ENCODE measurements at places on chromosomes 6 and 20.

- no peak for DNase-seq
These were observed 46.8 kb upstream of the BHLHE23 start for GRCh38 chr20:63053432-63054102.

- DNase-seq, result no peak
These were observed 712.1 kb upstream of the AGPAT4 start for GRCh38 chr6:161985876-161986423.

- no peak for DNase-seq
These were observed 462.6 kb downstream of the HDGFL1 start for GRCh38 chr6:23031986-23032385.

DNA sequence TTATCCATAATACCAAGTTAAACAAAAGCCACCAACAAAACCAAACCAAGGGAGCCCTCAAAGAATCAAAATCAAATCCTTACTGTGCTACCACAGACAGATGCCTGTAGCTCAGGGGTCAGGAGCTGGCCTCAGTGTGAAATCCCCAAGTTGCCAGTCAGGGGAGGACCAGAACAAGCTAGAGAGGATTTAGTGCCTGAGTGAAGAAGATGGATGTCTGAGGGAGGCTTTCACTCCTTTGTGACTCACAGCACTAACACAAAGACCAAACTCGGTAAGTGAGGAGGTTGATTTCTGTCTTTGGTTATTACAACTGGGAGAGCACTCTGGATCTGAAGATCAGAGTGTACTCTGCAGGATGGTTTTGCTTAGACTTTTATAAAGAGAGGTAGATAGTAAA lies 189.9 kb upstream of the ZNF184 start:
- no peak for DNase-seq

- DNase-seq, result no peak
These were observed 304.4 kb upstream of the PLCB4 start for GRCh38 chr20:8764344-8764962.

DNA sequence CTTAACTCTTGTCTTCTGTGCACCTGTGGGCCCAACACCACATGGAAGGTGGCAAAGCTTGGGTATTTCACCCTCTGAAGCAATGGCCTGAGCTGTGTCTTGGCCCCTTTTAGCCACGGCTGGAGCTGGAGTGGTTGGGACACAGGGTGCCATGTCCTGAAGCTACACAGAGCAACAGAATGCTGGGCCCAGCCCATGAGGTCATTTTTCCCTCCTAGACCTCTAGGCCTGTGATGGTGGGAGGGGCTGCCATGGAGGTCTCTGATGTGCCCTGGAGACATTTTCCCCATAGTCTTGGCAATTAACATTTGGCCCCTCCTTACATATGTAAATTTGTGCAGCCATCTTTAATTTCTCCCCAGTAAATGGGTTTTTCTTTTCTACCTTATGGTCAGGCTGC lies 620.8 kb downstream of the RFPL4B start:
- DNase-seq, result no peak

DNA sequence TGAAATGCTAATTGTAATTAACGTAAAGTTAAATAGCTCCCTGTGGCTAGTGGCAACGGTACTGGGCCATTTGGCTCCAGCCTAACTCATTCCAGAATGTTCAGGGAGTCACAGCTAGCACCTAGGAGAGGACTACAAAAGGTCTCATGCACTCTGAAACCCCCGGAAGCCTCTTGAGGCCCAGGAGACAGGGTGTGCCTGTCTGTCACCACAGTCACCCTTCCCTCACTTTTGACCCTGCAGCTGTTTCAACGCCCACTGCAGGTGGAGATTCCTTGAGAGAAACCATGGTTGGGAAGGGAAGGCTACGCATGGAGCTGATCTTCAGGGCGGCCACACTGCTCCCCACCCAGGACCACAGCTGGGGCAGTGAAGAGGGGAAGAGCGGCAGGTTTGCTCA lies 58.6 kb downstream of the SULF2 start:
- no peak for DNase-seq

DNA sequence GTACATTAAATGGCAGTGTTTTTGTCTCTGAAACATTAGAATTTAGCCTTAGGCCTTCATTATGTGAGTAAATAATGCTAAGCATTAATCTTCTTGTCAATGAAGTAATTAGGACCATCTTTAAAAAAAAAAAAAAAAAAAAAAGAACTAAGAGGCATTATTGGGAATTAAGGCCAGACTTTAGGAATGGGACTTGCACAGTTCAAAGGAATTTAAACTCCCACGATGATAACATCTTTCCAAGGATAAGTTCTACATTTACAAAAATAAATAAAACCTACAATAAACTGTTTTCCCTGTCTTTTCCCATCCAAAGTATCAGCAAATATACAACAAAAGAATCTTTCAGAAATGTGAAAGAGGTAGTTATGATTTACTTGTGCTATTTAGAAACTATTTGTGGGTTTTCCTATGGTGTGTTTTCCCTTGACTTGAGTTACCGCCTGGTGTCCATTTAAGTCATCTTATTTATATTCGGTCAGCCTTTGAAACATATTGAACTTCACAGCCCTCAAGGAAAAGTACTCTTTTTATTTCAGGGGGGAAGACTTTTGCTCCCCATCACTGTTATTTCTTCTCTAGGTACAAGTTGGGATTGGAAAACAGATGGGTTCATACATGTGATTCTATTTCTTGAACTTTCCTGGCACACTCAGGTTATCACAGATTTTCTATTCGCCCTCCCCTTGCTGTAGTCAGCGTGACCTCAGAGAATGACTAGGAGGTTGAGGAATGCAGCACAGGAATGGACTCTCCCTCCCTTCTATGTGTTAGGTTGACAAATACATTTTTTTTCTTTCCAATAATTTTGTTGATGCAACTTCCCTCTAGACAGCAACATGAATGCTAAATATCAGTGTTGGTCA lies 13.6 kb downstream of the STMND1 start:
- DNase-seq, result no peak

GRCh38 chr20:33251496-33251895 lies 15.7 kb downstream of the BPIFA1 start:
- DNase-seq, result no peak

GRCh38 chr6:157981395-157982101 lies at the start of gene SYNJ2:
SYNJ2 (plus strand) TSS chr6:157981863; CDS start chr6:157981962, 99 bp downstream.
- DNase-seq, result no peak

DNA sequence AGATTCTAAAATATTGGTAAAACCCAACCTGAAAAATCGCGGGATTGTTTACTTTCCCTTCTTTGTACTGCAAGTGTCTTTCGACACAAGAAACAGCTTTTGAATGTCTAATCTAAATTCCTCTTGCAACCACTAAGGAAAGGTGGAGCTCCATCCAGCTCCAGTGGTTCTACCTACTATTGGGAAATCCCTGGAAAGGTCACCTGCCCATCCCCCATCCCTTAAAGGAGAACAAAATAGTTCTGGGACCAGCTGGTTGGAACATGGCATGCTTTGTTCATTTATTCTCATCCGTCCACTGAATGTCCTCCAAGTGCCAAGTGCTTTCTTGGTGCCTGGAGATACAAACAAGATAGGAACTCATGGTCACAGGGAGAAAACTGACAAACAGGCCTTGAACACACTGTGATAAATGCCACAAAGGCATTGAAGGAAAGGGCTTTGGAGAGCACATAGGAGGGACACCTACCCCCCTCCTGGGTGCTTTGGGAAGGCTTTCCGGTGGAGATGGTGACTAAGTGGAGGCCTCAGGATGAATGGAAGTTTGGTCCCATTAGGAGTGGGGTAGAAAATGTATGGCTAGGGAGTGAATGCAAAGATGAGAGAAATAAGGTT lies 2.3 kb upstream of the CITED2 start:
- DNase-seq, result no peak

DNA sequence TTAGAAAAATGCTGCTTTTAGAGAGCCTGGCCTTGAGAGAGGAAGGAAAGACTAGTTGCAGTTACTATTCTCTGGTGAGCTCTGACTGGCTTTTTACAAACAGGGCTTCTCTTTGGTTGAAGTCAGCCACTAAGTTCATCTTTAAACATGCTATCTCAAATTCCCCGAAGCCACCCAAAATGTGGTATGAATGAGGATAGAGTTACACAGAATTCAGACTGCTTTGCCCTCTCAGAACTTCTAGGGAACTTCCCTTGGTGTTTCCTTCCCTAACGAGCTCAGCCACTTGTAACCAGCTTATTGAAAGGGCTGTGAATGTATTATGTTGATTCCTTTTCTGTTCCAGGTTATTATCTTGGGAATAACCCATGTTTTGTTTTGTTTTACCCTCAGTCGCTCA lies 73.5 kb downstream of the EFHC1 start:
- no peak for DNase-seq

DNA sequence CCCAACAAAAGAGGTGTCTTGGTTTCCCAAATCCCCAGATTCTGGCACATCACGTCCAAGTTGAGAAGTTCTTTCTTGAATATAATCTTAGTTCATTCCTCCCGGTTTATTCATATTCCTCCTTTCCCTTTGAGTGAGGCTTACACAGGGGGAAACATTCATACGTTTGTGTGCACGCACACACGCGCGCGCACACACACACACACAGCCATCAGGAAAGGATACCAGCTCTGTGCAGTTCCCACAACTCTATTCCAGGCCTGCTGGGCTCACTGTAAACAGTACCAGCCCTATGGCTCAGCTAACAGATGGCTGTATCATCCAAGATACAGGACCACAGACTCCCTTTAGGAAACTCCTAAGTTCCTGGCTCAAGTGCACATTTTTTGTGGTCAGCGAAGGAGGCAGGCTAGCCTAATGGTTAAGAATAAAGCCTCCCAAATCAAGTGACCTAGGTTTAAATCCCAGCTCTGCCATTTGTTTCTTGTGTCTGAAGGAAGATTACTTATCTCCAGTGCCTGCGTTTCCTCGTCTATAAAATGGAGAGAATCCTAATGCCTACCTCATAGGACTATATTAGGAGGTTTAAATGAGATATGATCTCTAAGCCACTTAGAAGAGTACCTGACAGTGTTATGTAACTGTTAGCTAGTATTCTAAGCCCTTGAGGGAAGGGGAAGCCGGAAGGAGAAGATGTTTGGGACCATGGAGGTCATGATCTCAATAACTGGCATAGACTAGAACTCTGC lies 3.7 kb upstream of the TAF8 start:
- DNase-seq, result no peak
